ENCODE measurements at places on chromosomes 5 and 9.

DNA sequence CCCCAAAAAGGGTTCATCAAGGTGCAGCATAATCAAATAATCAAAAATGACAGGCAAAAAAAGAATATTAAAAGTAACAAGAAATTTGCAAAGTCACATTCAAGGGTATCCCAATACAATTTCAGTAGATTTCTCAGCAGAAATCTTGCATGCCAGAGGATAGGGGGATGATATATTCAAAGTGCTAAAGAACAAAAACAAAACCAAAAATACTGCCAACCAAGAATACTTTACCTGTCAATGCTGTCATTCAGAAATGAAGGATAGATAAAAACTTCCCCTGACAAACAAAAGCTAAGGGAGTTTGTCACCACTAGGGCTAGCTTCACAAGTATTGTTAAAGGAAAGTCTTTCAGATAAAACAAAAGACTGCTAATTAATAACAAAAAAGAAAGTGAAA lies 68.7 kb upstream of the EDIL3 start:
- no peaks in the 10 kb centered on the region for H3K4me1 ChIP-seq
- no peaks in the 10 kb centered on the region for H3K36me3 ChIP-seq
- no peak for DNase-seq
- no peak overlapping the region for H3K4me3 ChIP-seq
- no peak overlapping the region for H3K27ac ChIP-seq

GRCh38 chr5:138850865-138851435 lies 24.2 kb downstream of the LRRTM2 start:
- H3K4me3 ChIP-seq, result no peak overlapping the region
- H3K4me1 ChIP-seq, result peaks cover 23% of the 10 kb centered on the region
- no peaks in the 10 kb centered on the region for H3K36me3 ChIP-seq

DNA sequence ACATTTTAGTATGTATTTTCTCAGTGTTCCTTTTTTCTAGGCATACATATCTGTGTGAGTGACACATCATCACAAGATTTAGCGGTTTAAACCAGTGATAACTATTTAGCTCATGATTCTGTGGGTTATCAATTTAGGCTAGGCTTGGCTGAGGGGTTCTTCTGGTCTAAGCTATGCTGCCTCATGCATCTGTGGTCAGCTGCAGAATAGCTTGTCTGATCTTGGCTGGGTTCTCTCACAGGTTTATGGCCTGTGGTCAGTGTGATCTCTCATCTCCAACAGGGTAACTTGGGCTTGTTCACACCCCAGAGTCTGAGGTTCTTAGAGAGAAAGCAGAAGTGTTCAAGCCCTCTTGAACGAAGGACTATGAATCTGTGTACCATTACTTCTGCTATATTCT lies 363.3 kb downstream of the KDM4C start:
- no peak for DNase-seq
- peak overlapping the region; percentile 20 for H3K4me3 ChIP-seq
- H3K27ac ChIP-seq, result peak overlapping the region; percentile 3
- H3K36me3 ChIP-seq, result peaks cover 7% of the 10 kb centered on the region

- peak overlapping the region; percentile 93 for H3K4me3 ChIP-seq
- peaks cover 16% of the 10 kb centered on the region for H3K36me3 ChIP-seq
- H3K27me3 ChIP-seq, result no peaks in the 10 kb centered on the region
- no peak for DNase-seq
Observed at GRCh38 chr5:159262472-159262858, 625 bp upstream of the UBLCP1 start.

DNA sequence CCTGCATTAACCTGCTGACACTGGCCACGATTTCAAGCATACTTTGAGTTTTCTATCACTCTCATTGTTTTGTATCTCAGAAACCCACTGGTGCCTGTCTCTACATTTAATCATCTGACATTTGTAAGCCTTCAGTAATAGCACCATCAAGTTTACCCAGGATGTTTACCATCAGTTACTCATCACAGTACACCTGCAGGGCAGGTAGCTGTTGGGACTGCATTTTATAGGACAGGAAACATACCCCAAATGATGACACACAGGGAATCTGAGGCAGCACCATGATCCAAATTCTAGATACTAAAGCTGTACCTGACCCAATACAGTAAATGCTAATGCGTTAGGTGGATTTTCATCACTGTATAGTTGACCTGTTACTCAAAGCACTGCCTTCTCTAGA lies 114.2 kb downstream of the FEM1C start:
- no peaks in the 10 kb centered on the region for H3K36me3 ChIP-seq
- H3K4me3 ChIP-seq, result no peak overlapping the region
- peaks cover 8% of the 10 kb centered on the region for H3K27me3 ChIP-seq
- DNase-seq, result no peak

Data from effector memory CD8-positive, alpha-beta T cell (primary cell).